ENCODE measurements at places on chromosomes 5 and 9.

- DNase-seq: no peak
These were observed 31.6 kb upstream of the STK32A start for GRCh38 chr5:147203213-147203612.

GRCh38 chr5:55737793-55738192 is at the start of gene DDX4:
DDX4 (plus strand) TSS chr5:55738061; CDS start chr5:55738964, 903 bp downstream.
- no peak for DNase-seq

GRCh38 chr5:92401492-92401891 is 1018.4 kb upstream of the ARRDC3 start:
- no peak for DNase-seq

DNA sequence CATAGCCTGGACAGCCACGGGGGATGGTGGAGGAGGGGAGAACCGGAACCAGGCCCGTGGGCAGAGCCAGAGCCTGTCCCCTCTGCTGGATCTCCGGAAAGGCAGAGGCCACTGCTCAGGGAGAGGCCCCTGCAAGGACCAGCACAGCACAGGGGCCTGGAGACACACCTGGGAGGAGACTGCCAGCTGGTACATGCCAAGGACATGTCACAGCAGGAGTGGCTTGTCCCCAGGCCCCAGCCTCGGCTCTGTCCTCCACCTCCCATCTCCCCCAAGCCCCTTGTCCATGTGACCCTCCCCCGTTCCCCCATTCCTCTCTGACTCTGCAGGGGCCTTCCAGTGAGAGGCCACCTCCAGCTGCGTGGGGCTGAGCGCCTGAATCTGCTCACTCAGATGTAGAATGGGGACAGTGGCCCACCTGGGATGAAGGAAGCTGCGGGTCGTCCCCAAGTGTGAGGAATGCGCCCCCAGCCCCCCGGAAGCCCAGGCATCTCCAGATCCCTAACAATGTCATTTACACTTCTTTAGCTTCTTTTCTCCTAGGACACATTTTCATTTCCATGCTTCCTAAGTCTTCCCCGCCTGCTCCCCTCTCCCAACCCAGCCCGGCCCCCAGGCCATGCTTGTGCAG is 349.6 kb upstream of the IRX2 start:
- DNase-seq: no peak

- no peak for DNase-seq
These were observed 131.7 kb downstream of the PAPPA start for GRCh38 chr9:116285320-116285719.

DNA sequence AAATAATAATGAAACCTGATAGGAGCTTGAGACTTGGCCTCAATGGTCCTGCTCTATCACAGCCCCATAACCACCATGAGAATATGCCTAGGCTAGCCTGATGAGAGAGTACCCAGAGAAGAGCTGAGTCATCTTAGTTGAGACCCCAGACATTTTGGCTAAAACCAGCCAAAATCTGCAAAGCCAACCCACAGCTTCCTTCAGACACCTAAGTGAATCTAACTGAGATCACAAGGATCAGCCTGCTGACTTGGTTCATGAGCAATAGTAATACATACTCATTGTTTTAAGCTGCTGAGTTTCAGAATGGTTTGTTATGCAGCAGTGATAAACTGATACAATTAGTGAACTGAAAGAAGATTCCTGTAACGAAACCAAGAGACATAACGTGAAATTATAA is 473.7 kb upstream of the PTGER4 start:
- DNase-seq: no peak

- DNase-seq: no peak
These were observed 6.2 kb downstream of the UGT3A2 start for GRCh38 chr5:36060420-36060887.

DNA sequence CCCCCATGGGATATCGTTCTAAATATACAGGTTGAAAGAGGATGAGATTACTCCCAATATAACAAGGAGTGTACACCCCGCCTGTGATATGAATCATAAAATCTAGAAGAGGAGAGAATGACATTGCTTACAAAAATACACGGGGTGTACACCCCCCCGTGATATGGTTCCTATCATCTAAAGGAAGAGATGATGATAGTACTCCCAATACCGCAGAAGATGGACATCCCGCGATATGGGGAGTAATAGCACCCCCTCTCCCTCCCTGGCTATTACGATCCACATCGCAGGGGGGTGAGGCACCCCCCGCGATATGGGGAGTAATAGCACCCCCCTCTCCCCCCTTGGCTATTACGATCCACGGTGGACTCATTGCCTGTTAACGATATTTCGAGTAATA is 124.6 kb downstream of the TMEM38B start:
- DNase-seq: no peak

DNA sequence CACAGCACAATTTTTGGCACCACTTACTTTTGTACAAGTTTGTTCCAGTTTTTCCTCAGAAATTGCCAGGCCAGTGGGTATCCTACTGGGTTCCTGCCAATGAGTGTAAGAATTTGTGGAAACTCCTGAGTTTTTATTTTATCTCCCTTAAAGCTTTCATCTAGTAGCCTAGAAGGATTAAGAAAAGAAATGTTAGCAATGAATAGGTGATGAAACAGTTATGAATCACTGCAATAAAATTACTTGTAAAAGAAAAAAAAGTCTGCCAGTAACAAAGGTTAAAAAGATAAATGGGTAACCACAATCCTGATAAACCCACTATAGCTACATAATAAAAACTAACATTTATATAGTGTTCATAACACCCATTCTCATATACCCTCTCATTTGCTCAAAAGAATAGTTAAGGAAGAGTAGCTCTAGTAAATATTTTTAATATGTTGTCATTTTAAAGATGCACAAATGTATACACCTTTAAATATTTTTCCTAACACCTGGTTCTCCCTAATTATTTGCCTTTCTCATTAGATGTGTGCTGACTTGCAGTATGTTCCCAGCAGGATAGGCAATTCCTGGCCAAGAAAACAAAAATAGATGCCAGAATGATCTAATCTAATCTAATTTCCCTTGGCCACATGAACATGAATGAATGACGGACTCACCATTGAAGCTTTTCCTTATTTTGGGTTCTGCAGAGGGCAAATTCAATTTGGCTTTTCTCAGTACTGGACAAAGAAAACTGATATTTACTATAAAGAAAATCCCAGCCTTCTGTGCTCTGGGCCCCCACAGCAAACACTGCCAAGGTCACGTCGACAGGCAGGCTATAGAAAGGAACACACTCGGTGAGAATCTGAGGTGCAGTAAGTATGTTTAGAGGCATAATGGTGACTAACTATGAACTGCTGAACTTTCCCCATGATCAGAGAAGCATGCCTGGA is 26.4 kb downstream of the ERAP1 start:
- DNase-seq: no peak
